ENCODE measurements at places on chromosomes 4 and X.

DNA sequence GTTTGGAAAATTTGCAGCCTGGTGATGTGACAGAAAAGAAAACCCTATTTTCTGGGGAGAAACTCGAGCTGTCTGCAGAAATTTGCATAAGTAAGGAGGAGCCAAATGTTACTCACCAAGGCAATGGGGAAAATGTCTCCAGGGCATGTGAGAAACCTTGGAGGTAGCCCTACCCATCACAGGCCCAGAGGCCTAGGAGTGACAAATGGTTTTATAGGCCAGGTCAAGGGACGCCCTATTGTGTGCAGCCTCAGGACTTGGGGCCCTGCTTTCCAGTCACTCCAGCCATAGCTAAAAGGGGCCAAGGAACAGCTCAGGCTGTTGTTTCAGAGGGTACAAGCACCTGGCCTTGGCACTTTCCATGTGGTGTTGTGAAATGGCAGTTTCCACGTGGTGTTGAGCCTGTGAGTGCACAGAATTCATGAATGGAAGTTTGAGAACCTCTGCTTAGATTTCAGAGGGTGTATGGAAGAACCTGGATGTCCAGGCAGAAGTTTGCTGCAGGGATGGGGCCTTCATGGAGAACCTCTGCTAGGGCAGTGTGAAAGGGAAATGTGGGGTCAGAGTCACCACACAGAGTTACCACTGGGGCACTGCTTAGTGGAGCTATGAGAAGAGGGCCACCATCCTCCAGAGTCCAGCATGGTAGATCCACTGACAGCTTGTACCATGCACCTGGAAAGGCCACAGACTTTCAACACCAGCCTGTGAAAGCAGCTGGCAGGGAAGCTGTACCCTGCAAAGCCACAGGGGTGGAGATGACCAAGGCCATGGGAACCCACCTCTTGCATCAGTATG, 637.6 kb upstream of the EPHA5 start:
- H3K27ac ChIP-seq: no peak overlapping the region
- no peaks in the 10 kb centered on the region for H3K36me3 ChIP-seq
- no peak overlapping the region for H3K4me3 ChIP-seq
- H3K4me1 ChIP-seq: no peaks in the 10 kb centered on the region
- no peak for DNase-seq

GRCh38 chrX:734362-734761, 103.8 kb downstream of the SHOX start:
- H3K4me1 ChIP-seq: no peaks in the 10 kb centered on the region
- H3K36me3 ChIP-seq: no peaks in the 10 kb centered on the region
- DNase-seq: no peak
- H3K4me3 ChIP-seq: no peak overlapping the region

DNA sequence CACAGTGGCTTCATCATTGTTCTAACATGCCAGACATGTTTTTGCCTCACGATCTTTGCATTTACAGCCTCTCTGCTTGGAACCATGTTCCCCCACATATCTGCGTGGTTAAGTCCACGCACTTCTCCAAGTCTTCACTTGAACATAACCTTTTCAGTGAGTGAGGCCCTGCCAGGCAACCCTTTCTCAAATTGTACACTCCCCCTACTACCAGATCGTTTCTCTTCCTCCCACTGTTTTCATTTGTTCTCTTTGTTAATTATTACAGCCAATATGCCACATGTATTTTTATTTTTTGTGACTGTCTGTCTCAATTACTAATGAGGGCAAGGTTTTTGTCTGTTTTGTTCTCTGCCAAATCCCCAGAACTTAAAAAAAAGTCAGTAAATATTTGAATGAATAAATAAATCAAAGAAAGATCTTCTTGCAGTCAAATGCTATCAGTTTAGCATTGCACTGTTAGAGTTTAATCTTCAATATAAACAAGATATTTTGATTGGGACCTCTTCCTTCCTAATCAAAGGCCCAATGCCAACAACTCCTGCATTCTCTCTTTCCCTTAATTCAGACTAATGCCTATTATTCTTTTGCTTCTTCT, 18.2 kb downstream of the CTSO start:
- no peak overlapping the region for H3K4me3 ChIP-seq
- H3K4me1 ChIP-seq: no peaks in the 10 kb centered on the region
- DNase-seq: no peak

GRCh38 chrX:53237056-53237455, 12.0 kb upstream of the KDM5C start:
- H3K36me3 ChIP-seq: no peaks in the 10 kb centered on the region
- no peaks in the 10 kb centered on the region for H3K27me3 ChIP-seq
- no peak overlapping the region for H3K27ac ChIP-seq
- DNase-seq: no peak

- DNase-seq: peak; percentile 69
- H3K4me1 ChIP-seq: peaks cover 4% of the 10 kb centered on the region
- H3K4me3 ChIP-seq: no peak within 1 kb of the TSS
- H3K27ac ChIP-seq: no peak within 1 kb of the TSS
- no peaks in the 10 kb centered on the region for H3K36me3 ChIP-seq
Observed at GRCh38 chr4:8580321-8581093, at the start of gene GPR78. Gene GPR78, plus strand, starts transcription at chr4:8580392. Its CDS starts 591 bp downstream, at chr4:8580983.

DNA sequence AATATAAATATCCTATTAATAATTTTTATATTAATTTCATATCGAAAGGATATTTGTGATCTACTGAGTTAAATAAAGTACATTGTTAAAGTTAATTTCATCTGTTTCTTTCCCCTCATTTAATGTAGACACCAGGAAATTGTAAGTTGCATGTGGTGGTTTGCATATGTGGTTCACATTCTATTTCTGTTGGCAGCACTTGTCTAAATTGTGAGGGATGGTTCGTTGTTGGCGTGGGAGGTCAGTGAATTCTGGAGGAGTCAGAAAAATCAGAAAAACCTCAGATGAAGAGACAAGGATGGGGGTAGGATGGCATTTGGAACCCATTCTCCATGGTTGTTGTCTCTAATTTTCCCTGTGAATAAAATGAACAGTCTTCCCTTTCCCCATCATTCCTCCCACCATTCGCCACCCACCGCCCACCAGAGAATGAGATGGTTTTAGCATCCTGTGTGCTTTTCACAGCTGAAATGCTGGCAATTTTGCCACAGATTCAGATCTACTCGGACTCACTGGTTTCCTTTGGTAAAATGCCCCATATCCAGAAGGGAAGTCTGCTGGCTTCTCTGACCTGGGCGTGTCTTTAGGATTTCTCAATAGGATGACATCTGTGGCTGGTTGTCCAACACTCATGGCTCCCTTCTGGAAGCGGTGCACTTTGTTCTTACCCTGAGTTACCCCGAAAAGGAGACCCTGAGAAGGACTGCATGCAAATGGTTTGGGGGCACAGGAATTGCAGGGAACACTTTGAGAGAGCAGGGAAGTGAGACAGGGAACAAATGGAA, 52.3 kb downstream of the LGI2 start:
- H3K4me1 ChIP-seq: no peaks in the 10 kb centered on the region
- H3K27ac ChIP-seq: no peak overlapping the region
- no peak for DNase-seq
- no peak overlapping the region for H3K4me3 ChIP-seq

DNA sequence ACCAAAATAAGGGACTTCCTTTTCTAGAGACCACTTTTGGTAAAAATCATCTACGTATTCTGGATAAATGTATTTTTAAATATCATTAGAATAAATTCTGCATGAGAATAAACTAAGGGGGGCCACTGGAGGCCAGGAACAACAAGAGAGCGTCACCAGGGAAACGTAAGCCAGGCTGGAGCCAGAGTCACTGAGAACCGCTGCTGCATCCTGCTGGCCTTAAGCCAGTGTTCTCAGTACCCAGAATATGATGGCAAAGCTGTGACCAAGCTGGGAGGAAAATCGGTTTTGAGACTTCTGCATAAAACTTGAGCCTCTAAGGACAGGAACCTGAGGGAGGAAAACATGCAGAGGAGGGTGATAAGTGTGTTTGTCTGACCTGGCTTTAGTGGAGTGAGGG, 63.0 kb upstream of the FAM9A start:
- H3K27ac ChIP-seq: no peak overlapping the region
- no peaks in the 10 kb centered on the region for H3K36me3 ChIP-seq
- H3K27me3 ChIP-seq: no peaks in the 10 kb centered on the region
- DNase-seq: no peak
- H3K4me1 ChIP-seq: no peaks in the 10 kb centered on the region

DNA sequence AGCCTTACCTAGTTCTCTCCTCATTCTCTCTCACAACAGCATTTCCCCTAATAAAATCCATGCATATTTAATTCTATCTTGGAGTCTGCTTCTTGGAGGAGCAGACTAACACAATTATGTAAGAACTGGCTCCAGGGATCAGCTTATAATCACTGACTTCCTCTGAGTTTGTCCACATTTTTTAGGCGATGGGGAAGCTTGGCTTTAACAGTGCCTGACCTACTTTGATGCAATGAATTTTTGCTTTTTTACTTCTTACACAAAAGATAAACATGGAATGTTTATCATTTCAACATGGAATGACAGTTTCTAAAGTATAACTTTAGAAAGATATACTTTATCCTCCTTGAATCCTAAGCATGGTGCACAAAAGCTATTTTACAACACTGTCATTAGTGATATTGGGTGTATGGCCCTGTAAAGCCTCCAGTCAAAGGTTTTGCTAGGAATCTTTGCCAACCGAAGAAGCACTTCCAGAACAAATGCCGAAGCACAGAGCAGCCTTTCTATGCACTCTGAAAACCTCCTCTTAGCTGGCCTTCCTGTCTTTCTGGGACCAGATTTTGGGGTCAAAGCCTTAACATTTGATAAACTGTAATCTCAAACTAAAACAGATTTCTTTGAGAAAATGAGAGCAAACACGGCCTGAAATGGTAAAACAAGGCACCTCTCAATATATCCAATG, 736 bp downstream of the BDH2 start:
- H3K27ac ChIP-seq: peak overlapping the region; percentile 17
- H3K36me3 ChIP-seq: no peaks in the 10 kb centered on the region
- H3K27me3 ChIP-seq: no peaks in the 10 kb centered on the region
- no peak for DNase-seq
- peak overlapping the region; percentile 33 for H3K4me3 ChIP-seq

DNA sequence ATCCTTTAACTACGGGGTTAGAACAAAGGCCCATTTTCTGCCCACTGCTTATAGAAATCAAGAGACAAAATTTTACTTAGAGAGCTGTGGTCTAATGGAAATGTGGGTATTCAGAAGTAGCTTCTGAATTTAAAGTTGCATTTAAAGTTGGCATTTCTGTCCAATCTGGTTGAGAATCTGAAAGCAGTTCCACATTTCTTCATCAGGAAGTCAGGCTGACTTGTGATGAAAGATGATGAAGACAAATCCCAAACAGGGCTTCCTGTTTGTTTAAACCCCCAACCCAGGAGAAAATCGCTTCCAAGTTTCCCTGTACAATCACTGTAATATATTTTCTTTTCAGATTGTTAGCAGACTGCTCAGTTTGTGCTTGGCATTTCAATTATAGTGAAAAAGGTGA, 345.3 kb downstream of the SPRY1 start:
- H3K27me3 ChIP-seq: no peaks in the 10 kb centered on the region
- DNase-seq: no peak
- H3K4me1 ChIP-seq: peaks cover 1% of the 10 kb centered on the region
- no peak overlapping the region for H3K27ac ChIP-seq

Measured in ovary (tissue), 10 donors.